DND-41 (cell line): ENCODE measurements at places on chromosomes 11 and 22.

GRCh38 chr22:37784829-37785495, 22.8 kb upstream of the GCAT start:
- no peak for DNase-seq

DNA sequence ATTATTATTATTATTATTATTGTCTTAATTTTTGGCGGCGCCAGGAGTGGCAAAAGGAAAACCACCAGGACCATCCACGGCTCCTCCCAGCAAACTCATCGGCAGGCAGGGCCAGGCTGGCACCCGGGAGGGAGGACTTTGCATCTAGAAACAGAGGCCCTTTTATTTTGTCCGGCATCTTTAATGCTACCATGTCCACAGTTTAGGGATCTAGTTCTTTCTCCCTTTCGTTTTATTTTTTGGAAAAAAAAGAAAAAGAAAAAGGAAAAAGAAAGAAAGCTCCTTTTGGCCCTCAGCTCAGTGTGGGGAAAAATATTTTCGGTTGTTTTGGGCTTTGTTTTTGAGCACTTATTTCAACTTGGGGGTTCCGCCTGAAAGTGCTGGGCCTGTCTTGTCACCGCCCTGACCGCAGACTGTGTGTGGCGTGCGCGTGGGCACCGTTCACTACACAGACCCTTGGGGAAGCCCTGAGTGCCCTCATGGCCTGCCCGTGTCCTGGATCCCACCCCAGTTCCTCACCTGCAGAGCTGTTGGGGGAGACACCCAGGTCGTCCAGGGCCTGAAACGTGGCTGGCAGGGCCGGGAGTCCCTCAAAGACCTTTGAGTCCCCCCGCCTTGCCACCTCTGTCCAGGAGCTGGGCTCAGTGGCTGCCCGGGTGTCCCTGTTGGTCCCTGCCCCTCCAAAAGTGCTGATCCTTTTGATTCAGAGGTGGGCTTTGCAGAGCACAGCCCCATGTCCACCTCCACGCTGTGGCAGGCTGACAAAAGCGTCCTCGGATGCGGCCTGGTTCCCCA, 69.1 kb upstream of the PPARA start:
- no peak for DNase-seq

- no peak for DNase-seq
These were observed 91.5 kb upstream of the YWHAH start for GRCh38 chr22:31852691-31853421.

DNA sequence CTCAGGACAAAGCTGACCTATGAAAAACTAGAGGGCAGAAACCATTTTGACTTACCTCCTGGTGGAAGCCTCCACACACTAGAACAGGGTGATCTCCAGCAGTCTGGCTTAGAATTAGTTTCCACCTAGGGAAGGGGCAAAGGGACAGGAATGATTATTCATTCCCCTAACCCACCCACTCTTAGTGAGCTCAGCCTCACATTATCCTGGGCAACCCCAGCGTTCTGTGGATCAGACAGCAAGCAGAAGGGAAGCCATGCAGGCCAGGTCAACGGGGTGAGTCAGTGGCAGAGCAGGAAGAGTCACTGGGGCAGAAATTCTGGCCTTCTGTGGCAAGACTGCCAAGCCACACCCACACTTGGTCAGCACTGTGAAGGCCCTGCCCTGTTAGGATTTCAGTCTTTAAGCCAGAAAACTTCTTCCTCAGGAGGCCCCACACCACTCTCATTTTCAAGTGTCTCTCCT, 10.5 kb downstream of the NUMA1 start:
- DNase-seq, result no peak

DNA sequence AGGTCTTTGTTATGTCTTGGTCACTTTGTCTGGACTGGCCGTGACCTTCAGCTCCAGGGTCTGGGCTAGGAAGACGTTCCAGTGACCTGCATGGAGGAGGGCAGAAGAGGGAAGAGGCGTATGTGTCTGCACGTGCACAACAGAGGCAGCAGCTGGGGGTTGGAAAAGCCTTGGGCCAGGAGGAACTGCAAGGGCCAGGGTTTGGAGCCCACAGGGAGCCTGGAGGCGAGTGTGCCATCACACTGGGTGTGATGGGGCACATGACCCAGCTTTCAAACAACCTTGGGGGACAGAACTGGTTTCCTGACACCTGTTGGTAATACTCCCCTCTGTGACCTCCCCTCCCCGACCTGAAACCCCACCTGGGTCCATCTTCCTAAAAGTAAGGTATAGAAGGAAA, 34.7 kb downstream of the CHRDL2 start:
- no peak for DNase-seq

DNA sequence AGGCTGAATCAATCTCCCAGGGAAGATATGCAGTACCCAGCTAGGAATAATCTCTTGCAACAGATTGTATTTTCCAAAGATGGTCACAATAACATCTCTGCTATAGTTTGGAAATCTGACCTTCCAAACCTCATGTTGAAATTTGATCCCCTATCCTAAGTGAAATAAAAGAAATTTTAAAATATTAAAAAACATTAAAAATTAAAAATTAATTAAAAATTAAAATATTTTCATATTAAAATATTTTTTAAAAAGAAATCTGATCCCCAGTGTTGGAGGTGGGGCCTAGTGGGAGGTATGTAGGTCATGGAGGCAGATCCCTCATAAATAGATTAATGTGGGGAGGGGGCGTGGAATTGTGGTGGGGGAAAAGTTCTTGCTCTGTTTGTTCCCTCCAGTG, 79.7 kb downstream of the FAM168A start:
- DNase-seq, result no peak

- no peak for DNase-seq
These were observed 2.2 kb upstream of the BCO2 start for GRCh38 chr11:112173152-112173551.

DNA sequence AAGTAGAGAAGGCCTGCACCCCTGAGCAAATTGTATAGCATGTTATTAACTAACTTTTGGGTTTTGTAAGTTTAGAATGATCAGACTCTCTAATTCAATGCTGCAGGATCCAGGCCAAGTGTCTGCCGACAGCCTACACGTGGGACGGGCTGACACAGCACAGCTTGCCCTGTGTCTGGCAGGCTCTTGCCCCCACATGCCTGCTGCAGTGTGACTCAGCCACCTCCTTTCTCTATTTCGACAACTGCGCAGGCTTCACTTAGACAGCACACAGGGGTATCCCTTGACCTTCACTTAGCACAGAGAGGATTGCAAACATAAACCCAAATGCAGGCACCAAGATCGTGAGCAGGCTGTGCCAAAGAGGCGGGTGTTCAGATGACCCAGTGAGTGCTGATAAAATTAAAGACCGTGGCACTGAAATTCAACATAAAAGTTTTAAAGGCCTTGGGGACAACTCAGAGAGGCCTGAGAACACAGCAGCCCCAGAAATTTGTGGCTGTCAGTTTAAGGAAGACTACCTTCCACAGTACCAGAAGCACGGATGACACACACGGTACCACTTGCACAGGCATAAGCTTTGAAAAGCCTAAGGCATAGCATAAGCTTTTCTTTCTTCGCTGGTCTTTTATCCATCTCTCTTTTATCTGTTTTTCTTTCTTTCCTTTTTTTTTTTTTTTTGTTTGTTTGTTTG, 37.8 kb downstream of the SCN3B start:
- no peak for DNase-seq

- DNase-seq, result no peak
These were observed 83.8 kb downstream of the ME3 start for GRCh38 chr11:86588566-86589090.

- DNase-seq, result peak; percentile 64
These were observed 31.2 kb downstream of the CD82 start for GRCh38 chr11:44596525-44597276.

DNA sequence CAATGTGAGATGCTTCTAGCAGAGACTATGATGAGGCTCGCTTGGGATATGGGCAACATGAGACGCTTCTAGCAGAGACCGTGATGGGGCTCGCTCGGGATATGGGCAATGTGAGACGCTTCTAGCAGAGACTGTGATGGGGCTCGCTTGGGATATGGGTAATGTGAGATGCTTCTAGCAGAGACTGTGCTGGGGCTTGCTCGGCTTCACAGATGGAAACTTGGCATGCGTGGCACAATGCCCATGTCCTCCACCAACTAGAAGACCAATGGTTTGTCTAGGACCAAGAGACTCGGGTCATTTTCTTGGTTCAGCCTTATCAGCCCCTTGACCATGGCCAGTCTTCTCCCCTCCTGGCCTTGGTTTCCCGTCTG, 7.1 kb downstream of the MYEOV start:
- DNase-seq, result no peak

GRCh38 chr11:74232311-74232950, 61.3 kb downstream of the PPME1 start:
- DNase-seq, result peak; percentile 43

DNA sequence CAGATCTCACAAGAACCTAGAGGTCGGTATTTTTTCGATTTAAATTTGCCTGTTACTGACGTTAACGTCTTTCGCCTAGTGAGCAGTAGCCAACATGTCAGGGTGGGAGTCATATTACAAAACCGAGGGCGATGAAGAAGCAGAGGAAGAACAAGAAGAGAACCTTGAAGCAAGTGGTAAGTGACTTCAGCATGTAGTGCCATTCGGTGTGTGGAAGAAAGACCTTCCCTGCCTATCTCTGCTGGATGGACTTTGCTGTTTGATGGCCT, 750 bp downstream of the XRCC6 start:
- no peak for DNase-seq

- no peak for DNase-seq
These were observed 38.6 kb upstream of the POGLUT3 start for GRCh38 chr11:108536783-108537182.

GRCh38 chr11:45288339-45288738, 2.2 kb upstream of the SYT13 start:
- no peak for DNase-seq

GRCh38 chr22:20044495-20045151, 23.7 kb downstream of the TANGO2 start:
- no peak for DNase-seq

DNA sequence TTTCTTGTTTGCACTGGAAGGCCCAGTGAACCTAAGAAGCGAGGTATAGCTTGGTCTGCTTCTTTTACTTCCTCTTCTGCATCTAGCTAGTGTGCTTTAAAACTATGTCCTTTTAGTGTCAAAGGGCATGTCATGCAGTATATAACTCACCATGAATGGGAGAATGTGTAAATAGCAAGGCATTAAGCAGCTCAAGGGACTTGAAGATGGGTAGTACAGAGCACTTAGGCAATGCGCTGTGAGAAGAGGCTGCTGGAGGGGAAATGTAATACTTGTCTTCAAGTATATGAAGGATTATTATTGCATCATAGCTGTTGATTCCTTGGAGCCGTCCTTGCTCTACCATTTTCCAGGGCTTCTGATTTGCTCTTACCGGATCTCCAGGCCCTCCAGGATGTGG, 7.6 kb downstream of the MAML2 start:
- no peak for DNase-seq

- no peak for DNase-seq
These were observed 100.4 kb downstream of the MPPED2 start for GRCh38 chr11:30485756-30486155.

DNA sequence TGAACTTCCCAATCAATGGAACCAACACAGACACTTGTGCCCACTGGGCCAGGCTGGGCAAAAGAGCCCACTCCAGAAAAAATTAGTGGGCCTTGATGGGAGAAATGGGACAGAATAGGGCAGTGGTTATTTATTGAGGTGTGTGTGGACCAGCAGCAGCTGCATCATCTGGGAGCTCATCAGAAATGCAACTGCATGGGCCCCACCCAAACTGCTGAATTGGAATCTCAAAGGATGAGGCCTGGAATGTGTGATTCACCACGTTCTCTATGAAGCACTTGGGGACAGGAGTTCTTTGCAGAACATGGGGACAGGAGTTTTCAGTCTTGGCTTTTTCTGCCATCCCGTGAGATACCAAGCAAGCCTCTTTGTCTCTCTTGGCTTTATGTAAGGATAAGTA, 255.6 kb upstream of the PLET1 start:
- no peak for DNase-seq

GRCh38 chr11:86740628-86741483, 59.5 kb upstream of the PRSS23 start:
- DNase-seq, result no peak

GRCh38 chr11:44528103-44528502, 37.4 kb upstream of the CD82 start:
- DNase-seq, result no peak

DNA sequence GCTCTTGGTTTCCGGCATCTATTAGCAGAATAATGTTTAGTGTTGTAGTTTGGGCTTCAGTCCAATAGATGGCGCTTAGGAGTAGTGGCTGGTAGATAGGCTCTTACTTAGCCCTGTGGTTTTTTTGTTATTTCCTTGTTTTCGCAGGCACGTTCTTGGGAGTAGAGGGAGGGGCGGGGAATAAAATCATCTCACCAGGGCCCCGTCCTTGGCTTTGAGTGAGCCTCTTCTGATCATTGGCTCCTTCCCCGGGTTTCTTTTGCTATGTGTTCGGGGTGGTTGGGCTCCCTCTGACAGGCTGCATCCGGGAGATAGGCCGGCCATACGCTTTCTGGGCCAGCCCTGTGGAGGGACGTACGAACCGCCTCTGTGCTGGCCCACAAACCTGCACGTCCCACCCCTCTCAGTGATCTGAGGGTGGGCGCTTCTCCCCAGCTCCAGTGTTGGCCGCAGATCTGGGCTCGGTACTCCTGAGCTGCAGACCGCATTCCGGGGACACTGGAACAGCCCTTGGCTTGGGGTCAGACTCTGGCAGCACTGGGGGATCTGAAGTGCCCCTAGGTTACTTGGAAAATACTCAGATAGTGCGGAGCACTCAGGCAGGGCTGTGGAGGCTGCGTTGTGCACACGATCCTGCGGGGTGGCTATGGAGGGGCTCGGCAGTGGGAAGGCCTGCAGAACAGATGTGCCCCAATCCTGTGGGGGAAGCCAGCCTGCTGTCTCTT, 217.0 kb downstream of the DYNC2H1 start:
- DNase-seq, result peak; percentile 52

- DNase-seq, result no peak
These were observed 83.0 kb downstream of the INSC start for GRCh38 chr11:15197696-15198095.

GRCh38 chr22:37764622-37765021, 43.1 kb upstream of the GCAT start:
- DNase-seq, result no peak

- no peak for DNase-seq
These were observed 131.9 kb downstream of the TEAD1 start for GRCh38 chr11:12806113-12806512.

- DNase-seq, result no peak
These were observed 17.9 kb downstream of the APLNR start for GRCh38 chr11:57219021-57219627.

GRCh38 chr22:39288135-39288898, 31.1 kb downstream of the RPL3 start:
- DNase-seq, result no peak

- DNase-seq, result no peak
These were observed 435.5 kb downstream of the TBC1D22A start for GRCh38 chr22:47197773-47198500.
